Right forelimb (tissue), 1 donor: ENCODE measurements at places on chromosomes 1 and 21.

DNA sequence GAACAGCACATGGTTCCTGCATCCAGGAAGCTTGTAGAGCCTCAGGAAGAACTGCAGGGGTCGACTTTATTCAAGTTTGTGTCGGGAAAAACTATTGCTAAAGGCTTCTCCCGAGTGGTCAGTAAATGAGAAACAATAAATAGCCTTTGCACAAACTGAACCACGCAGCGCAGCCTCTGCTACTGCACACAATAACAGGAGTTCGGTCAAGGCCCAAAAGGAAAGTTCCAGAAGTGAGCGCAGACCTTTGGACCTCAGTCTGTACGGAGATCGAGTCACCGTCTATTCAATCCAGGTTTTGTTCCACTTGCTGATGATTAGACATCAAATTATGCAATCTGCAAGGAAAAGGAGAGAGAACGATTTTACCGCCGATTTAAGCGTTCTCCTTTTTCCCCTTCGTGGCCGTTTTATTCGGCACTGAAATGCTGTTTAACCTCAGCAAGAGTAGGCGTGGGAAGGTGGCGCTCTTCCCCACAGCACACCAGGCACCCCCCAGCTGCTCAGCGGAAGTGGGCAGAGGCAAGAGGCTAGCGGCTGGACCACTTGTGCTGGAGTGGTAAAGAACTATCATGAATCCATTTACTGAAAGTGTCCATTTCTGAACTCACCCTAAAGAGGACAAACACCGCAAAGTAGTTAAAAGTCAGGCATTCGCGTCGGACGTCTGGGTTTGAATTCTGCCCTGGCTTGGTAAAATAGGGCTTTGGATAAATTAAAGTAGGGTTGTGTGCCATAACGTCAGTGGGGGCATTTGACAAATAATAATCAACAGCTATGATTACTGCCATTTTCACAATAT, 6.1 kb upstream of the LHX8 start:
- no peak for DNase-seq

- DNase-seq = no peak
These were observed 56.9 kb upstream of the LBR start for GRCh38 chr1:225484657-225485214.

DNA sequence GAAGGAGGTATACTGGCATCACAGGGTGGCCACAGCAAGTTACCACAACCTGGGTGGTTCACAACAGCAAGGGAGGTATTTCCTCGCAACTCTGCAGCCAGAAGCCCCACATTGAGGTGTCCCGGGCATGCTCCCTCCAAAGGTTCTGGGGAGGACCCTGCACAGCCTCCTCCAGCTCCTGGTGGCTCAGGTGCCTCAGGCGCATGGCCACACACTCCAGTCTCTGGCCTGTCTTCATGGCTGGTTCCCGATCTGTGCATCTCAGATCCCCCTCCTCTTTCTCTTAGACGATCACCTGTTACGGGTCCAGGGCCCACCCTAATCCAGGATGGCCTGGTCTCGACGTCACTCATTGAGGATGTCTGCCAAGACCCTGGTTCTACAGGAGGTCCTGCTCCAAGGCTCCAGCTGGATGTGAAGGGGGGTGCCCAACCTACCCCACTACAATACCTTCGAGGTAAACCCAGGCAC, 6.7 kb upstream of the ARF1 start:
- DNase-seq = no peak

GRCh38 chr1:2802421-2802961, 998 bp upstream of the TTC34 start:
- no peak for DNase-seq

- no peak for DNase-seq
These were observed 106.0 kb upstream of the GNG12 start for GRCh38 chr1:67939186-67939743.

- DNase-seq = peak; percentile 62
These were observed 61.8 kb upstream of the DISP3 start for GRCh38 chr1:11417162-11417561.

DNA sequence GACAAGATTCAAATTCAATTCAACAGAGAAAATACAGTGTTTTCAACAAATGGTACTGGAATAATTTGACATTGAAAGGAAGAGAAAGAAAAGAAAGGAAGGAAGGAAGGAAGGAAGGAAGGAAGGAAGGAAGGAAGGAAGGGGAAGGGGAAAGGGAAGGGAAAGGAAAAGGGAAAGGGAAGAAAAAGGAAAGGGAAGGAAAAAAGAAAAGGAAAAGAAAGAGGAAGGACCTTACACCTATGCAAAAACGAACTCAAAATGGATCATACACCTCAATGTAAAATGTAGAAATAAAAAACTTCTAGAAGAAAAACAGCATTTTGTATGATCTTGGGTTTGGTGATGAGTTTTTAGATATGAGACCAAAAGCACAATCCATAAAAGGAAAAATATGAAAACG, 19.9 kb upstream of the NMNAT2 start:
- DNase-seq = no peak

DNA sequence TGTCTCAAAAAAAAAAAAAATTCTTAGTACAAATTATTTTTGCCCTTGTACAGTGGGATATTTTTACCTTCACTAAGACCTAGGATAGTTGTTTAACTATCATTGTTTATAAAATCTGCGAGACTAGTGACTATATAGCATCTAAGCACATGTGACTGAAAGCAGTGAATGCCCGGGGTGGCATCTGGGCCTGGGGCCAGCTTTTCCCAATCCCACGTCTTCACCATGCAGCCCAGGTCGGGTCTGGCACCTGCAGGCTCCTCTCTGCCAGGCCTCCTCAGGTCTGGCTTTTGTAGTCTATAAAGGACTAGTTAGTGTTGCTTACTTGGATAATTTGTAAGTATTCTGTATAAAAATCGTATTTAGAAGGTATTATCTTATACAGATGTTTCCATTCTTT, 40.8 kb downstream of the CBS start:
- no peak for DNase-seq

DNA sequence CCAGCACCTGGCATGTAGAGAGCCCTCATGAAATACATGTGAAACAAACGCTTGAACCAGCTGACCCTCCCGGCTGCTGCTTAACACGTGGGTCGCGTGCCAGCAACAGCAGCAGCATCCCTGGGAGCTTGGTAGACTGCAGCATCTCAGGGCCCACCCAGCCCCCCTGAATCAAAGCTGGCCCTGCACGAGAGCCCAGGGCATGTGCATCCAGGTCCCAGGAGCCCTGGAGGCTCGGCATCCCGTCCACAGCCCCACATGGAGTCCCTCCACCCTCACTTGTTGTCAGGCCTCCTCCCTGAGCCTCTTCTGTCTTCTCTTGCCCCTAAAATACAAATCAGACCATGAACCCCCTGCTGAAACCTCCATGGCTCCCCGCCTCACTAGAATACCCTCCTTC, 123.1 kb downstream of the MATN1 start:
- DNase-seq = no peak

- no peak for DNase-seq
These were observed 299.9 kb upstream of the PLD5 start for GRCh38 chr1:242824435-242824834.

DNA sequence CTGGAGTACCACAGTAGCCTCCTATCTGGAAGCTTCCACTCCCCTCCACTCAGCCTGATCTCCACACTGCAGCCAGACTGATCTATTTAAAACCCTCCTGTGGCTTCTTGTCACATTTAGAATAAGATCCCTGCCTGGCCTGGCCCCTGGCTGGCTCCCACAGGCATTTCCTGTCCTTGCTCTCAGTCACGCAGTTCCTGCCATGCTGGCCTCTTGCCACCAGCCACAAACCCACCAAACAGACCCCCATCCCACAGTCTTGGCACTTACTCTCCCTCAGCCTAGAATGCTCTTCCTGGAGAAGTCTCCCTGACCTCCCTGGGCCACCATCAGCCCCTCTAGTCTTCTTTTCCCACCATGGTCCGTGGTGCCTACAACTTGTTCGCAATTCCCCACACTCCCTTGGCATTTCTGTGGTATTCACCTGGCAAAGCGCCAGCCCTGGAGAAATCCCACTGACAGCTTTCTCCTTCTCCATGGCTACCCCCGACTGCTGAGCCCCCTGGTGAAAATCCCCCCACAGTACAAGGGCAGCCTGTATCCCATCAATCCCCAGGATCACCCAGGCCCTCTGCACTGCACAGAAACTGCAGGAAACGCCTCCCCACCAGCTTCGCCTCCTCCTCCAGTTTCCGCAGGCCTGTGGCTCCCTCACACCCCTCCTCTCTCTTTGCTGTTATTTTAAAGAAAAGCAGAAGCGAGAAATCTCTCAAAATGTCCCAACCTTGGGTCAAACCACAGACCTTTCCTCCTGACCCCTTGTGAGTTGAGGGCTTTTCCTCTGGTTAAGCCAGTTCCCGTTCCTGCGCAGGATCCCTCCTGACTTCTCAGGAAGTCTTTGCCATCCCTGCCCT, 94.5 kb downstream of the SYT2 start:
- peak; percentile 72 for DNase-seq

DNA sequence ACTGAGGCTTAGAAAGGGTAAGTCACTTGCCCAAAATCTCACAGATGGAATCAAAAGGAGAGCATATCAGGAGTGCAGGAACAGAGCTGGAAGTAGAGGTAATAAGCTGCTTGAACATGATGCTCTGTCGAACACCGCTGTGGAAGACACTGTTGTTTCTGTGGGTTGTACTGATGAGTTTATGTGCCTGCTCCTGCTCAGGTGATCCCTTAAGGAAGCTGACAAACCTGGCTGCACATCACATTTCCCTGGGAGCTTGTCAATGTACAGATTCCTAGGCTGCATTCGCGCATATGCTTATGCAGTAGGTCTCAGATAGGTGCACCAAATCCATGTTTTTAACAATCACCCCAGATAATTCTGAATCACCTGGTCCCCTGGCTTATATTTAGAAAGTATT, 79.7 kb downstream of the ZNF326 start:
- no peak for DNase-seq

GRCh38 chr1:231020816-231021215, 19.2 kb downstream of the FAM89A start:
- no peak for DNase-seq

DNA sequence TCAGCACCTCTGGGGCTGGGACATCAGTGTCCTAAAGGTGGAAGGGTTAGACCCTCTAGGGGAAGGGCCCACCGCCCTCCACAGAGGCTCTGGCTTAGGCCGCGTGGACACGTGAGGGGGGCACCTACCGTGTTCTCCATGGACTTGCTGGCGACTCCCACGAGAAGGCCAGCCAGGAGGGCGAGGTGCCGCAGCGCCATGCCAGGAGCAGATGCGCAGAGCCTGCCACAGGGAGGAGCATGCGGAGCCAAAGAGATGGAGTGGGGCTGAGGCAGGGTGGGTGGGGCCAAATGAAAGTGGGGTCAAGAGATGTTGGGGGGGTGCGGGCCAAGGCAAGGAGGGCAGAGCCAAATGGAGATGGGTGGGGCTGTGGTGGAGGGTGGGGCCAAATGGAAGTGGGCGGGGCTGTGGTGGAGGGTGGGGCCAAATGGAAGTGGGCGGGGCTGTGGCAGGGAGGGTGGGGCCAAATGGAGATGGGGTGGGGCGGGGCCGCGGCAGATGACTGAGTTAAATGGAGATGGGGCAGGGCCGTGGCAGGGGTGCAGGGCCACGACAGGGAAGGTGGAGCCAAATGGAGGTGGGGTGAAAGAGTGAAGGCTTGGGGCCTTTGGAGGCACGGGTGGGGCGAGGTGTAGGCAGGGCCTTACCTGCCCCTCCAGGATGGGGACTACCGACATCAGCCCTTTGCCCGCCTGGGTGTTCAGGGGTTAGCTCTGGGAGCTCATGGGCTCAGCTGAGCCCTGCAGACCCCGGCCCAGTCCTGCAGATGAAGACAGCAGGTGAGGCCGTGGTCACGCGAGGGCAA, 17.4 kb upstream of the RNF223 start:
- no peak for DNase-seq

DNA sequence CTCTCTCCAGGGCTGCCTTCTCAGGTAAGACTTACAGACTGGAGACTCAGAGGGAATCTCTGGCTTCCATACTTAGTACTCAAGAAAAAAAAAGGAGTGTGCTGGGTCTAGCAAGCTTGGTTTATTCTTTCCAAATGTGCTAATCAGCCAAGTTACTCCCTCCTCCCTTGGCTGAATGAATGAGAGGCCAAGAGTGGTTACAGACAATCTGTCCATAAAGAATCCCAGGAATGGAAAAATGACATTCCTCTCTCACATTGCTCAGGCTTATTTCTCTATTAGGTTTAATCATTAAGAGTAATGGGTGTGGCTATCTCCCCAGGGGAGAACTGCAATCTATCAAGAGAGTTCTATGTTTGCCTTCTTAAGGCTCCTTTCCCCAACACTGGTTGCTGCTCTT, 547.3 kb upstream of the PLXNA2 start:
- no peak for DNase-seq

GRCh38 chr1:67790201-67790692, 43.0 kb downstream of the GNG12 start:
- DNase-seq = no peak

GRCh38 chr1:27000817-27001460, 7.4 kb downstream of the TRNP1 start:
- DNase-seq = no peak

DNA sequence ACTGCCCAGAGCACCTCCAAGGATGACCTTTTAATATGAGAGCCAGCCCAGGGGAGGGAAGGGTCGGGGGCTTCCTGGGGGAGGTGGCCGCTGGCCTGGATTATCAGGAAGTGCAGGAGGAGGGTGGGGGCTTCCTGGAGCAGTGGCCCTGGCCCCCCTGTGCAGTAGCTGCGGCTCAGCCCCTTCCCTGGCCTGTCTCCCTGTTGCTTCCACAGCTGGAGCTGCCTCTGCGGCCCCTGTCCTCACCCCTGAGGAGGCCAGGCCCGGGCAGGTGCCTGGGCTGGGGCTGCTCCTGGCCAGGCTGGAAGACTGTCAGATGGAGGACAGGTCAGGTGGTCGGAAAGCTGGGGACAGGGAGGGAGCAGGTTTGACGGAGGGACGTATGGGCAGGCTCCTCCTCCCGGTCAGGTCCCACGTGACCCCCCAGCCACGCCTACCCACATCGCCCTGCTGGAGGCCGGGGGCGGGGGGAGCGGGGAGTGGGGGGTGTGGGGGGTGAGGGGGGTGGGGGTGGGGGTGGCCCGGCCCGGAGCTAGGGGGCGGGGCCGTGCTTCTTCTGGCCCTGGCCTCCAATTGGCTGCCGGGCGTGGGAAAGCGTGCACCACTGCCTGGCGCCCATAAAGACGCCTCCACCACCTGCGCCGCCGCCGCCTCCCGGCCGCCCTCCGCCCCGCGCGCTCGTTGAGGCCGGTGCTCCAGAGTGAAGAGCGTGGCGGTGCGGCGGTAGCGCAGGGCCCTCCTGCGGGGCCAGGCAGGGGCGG, 10.2 kb upstream of the TNFRSF14 start:
- DNase-seq = peak; percentile 81
